Astrocyte (in vitro differentiated cells and primary cell): ENCODE measurements at places on chromosomes 7 and 10.
A peak's percentile ranks its signal among the peaks of the same experiment; 100 is the strongest.

- no peak overlapping the region for H3K27ac ChIP-seq
- DNase-seq = no peak
- H3K4me1 ChIP-seq = no peaks in the 10 kb centered on the region
- no peaks in the 10 kb centered on the region for H3K27me3 ChIP-seq
- no peak overlapping the region for H3K4me3 ChIP-seq
Measured at GRCh38 chr7:28872226-28872625, 85.9 kb downstream of the TRIL start.

GRCh38 chr7:37344886-37345579, 103.6 kb downstream of the ELMO1 start:
- no peaks in the 10 kb centered on the region for H3K4me1 ChIP-seq
- H3K4me3 ChIP-seq = no peak overlapping the region
- H3K27ac ChIP-seq = no peak overlapping the region
- H3K27me3 ChIP-seq = no peaks in the 10 kb centered on the region
- DNase-seq = no peak
- no peaks in the 10 kb centered on the region for H3K36me3 ChIP-seq

GRCh38 chr10:74223755-74224529, 72.9 kb downstream of the ADK start:
- peak overlapping the region; percentile 52 for H3K27ac ChIP-seq
- no peaks in the 10 kb centered on the region for H3K36me3 ChIP-seq
- H3K4me3 ChIP-seq = no peak overlapping the region
- H3K27me3 ChIP-seq = no peaks in the 10 kb centered on the region
- peak; percentile 81 for DNase-seq
- peaks cover 9% of the 10 kb centered on the region for H3K4me1 ChIP-seq

GRCh38 chr10:113486531-113486930, 66.3 kb upstream of the HABP2 start:
- H3K36me3 ChIP-seq = no peaks in the 10 kb centered on the region
- H3K4me1 ChIP-seq = no peaks in the 10 kb centered on the region
- H3K27me3 ChIP-seq = peaks cover 2% of the 10 kb centered on the region

- H3K4me1 ChIP-seq = peaks cover 11% of the 10 kb centered on the region
- H3K27ac ChIP-seq = no peak overlapping the region
- peak; percentile 39 for DNase-seq
Measured at GRCh38 chr7:18760046-18760445, 264.5 kb downstream of the HDAC9 start.

DNA sequence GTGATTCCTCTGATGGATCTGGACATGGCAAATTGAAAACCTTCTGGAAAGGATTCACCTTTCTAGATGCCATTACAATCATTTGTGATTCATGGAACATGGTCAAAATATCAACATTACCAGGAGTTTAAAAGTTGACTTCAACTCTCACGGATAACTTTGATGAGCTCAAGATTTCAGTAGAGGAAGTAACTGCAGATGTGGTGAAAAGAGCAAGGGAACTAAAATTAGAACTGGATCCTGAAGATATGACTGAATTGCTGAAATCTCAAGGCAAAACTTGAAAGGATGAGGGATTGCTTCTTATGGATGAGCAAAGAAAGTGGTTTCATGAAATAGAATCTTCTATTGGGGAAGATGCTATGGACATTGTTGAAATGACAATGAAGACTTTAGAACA, 293.6 kb downstream of the ARHGAP12 start:
- H3K27me3 ChIP-seq = no peaks in the 10 kb centered on the region
- no peak overlapping the region for H3K4me3 ChIP-seq
- no peaks in the 10 kb centered on the region for H3K4me1 ChIP-seq
- no peaks in the 10 kb centered on the region for H3K36me3 ChIP-seq
- H3K27ac ChIP-seq = no peak overlapping the region
- DNase-seq = no peak

DNA sequence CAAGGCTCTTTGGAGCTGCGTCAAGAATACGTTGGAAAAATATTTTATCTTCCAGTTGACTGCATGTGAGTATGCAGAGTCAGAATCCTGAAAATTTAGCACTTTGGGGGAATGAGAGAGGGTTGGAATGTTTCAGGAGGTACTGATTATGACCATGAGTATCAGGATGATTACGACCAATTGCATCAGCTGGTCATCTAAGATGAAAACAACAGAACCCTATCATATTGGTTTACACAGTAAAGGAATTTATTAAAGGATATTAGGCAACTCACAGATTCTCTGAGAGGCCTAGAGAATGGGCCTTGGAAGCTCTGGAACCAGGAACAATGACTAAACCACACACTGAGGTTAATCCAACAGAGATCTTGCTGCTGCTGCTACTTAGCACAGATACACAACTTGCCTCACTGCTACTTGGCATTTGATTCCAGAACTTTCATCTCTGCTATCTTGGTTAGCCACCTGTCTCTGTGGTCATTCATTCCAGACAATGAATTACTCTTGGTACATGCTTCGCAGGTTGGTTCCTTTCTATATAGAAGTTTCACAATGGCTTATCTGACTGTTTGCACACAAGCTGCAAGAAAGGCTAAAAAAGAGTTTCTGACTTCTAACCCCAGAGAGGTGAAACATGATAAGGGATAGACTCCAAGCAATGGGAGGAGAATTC, 68.0 kb upstream of the CTTNBP2 start:
- no peak overlapping the region for H3K27ac ChIP-seq
- DNase-seq = no peak
- H3K4me3 ChIP-seq = no peak overlapping the region
- no peaks in the 10 kb centered on the region for H3K36me3 ChIP-seq

DNA sequence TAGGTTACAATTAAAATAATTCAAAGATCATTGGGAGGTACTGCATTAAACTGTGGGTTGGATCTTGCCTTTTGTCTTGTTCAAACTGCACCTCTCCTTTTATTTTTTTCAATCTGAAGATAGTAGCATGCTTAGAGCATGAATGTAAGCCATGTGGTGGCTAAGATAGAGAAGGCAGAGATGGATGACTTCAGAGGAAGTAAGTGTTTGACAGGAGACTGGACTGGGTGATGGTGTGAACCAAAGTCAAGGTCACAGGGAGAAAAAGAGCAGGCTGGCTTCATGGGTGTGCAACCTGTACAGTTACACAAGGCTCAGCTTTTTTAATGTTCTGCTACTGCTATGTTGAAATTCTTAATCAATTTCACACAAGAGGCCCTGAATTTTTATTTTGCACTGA, 85.6 kb downstream of the ZEB1 start:
- no peaks in the 10 kb centered on the region for H3K36me3 ChIP-seq
- peak; percentile 47 for DNase-seq
- no peak overlapping the region for H3K27ac ChIP-seq
- H3K4me1 ChIP-seq = no peaks in the 10 kb centered on the region
- no peaks in the 10 kb centered on the region for H3K27me3 ChIP-seq

DNA sequence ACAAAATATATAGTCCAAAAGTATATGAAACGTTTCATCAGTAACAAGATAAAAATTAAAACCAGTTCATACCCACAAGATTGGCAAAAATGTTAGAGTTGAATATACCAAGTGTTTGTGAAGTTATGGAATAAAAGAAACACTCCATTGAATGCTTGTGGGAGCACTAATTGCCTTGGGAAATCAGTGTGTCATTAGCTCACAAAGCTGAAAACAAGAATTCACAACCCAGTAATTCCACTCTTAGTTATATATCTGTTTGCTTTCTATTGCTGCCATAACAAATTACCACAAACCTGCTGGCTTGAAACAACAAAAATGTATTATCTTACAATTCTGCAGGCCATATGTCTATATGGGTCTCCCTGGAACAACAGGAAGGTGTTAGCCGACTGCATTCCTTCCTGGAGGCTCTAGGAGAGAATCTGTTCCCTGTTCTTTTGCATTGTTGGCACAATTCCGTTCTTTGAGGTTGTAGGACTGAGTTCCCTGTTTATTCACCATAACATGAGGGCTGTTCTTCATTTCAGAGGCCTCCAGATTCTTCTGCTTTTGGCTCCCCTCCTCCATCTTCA, 45.7 kb downstream of the SEM1 start:
- H3K4me1 ChIP-seq = no peaks in the 10 kb centered on the region
- no peak for DNase-seq
- no peaks in the 10 kb centered on the region for H3K27me3 ChIP-seq
- no peaks in the 10 kb centered on the region for H3K36me3 ChIP-seq
- H3K4me3 ChIP-seq = no peak overlapping the region

DNA sequence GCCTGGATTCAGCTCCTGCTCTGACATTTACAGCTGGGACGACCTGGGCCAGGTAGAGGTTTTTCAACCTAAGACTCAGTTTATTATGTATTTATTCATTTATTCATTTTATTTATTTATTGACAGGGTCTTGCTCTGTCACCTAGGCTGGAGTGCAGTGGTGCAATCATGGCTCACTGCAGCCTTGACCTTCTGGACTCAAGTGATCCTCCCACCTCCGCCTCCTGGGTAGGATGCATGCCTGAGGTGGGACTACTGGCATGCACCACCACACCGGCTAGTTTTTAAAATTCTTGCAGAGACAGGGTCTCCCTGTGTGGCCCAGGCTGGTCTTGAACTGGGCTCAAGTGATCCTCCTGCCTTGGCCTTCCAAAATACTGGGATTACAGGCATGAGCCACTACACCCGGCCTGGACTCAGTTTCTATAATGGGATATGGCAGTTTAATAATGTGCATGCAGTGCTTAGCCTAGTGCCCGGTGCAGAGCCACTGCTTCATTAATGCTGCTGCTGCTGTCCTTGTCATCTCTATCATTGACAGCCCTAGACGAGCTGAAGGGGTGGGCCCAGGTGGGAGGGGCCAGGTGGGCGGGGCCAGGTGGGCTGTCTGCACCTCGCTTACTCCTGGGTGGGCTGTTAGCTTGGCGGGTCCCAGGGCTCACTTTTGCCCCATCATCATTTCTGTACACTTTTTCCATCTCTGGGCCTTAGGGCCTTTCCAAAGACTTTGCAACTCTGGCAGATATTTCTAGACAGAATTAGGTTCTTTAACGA, 92.6 kb downstream of the LHPP start:
- no peak overlapping the region for H3K4me3 ChIP-seq
- DNase-seq = no peak
- H3K27ac ChIP-seq = no peak overlapping the region
- H3K4me1 ChIP-seq = no peaks in the 10 kb centered on the region
- H3K27me3 ChIP-seq = no peaks in the 10 kb centered on the region

GRCh38 chr7:390761-391410, 100.9 kb downstream of the FOXL3 start:
- H3K27me3 ChIP-seq = no peaks in the 10 kb centered on the region
- H3K4me1 ChIP-seq = no peaks in the 10 kb centered on the region
- H3K36me3 ChIP-seq = no peaks in the 10 kb centered on the region
- no peak for DNase-seq
- H3K27ac ChIP-seq = no peak overlapping the region

DNA sequence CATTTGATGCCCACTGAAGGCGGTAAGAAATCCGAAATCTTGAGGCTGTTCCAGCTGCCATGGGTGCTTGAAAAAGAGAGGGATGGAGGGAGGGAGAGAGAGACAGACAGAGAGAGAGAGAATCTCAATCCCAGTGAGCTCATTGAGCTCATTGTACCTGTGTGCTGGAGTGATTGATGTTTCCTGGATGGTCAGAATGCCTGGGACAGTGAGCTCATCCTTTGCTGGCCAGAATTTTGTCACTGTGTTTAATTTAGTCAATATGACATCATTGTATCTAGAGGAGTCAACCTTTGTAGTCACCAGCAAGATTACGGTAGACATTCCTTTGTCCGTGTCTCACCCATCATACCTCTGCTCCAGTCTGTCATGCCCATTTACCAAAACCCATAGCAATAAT, 625.4 kb upstream of the POM121L12 start:
- H3K4me1 ChIP-seq = no peaks in the 10 kb centered on the region
- H3K4me3 ChIP-seq = no peak overlapping the region
- H3K27ac ChIP-seq = no peak overlapping the region
- DNase-seq = no peak
- H3K36me3 ChIP-seq = no peaks in the 10 kb centered on the region
- no peaks in the 10 kb centered on the region for H3K27me3 ChIP-seq

DNA sequence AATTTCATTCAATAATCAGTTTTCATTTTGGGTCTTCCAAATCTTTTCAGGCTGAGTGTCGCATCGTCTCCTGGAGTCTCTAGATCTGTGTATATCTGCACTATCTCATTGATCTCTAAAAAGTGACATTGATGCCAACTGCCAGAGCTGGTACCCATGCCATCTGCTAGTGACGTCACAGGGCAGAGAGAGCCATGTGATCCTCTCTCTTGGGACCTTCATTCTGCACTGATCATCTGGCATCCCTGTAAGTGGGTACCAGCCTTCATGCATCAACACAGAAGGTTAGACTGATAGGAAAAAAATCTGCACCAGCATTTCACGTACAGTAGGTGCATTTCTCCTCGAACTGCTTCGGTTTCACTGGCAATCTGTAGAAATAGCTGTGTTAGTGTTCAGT, at the start of gene NEUROD6:
NEUROD6 (minus strand) TSS at position 124 of the 400 bp plus-strand sequence. CDS start 1,458 bp downstream, outside the sequence.
- no peak within 1 kb of the TSS for H3K27ac ChIP-seq
- H3K4me3 ChIP-seq = no peak within 1 kb of the TSS
- H3K4me1 ChIP-seq = no peaks in the 10 kb centered on the region
- DNase-seq = no peak
- H3K36me3 ChIP-seq = no peaks in the 10 kb centered on the region

GRCh38 chr7:112749775-112750174, 40.4 kb downstream of the TMEM168 start:
- no peak overlapping the region for H3K27ac ChIP-seq
- H3K27me3 ChIP-seq = no peaks in the 10 kb centered on the region
- no peak for DNase-seq
- no peaks in the 10 kb centered on the region for H3K36me3 ChIP-seq
- H3K4me3 ChIP-seq = no peak overlapping the region

- no peak for DNase-seq
- H3K4me3 ChIP-seq = no peak overlapping the region
- H3K27ac ChIP-seq = no peak overlapping the region
- no peaks in the 10 kb centered on the region for H3K27me3 ChIP-seq
- H3K4me1 ChIP-seq = no peaks in the 10 kb centered on the region
Measured at GRCh38 chr7:133040178-133040577, 41.7 kb downstream of the CHCHD3 start.

DNA sequence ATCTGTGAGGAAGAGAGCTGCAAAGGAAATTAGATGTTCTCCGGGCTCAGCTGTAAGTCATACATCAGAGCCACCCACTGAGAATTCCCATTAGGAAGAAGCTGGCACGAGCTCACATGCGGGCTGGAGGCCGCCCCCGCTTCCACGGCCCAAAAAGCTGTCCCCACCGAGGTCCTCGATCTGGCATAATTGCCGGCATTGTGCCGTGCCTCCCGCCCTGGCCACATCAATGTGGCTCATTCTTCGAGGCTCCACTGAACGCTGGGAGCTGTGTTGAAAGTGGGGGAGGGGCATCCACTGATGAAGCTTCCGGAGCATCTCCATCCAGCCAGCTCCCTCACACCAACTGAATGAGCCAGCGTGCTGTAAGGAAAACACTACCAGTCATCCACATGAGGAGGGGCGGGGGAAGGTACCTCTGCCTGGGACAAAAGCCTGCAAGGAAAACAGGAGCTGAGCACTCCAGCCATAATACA, 173.1 kb downstream of the PTPRN2 start:
- DNase-seq = no peak
- no peak overlapping the region for H3K4me3 ChIP-seq
- H3K27ac ChIP-seq = no peak overlapping the region
- no peaks in the 10 kb centered on the region for H3K4me1 ChIP-seq
- no peaks in the 10 kb centered on the region for H3K36me3 ChIP-seq
